ENCODE measurements at places on chromosomes 12 and 14.

DNA sequence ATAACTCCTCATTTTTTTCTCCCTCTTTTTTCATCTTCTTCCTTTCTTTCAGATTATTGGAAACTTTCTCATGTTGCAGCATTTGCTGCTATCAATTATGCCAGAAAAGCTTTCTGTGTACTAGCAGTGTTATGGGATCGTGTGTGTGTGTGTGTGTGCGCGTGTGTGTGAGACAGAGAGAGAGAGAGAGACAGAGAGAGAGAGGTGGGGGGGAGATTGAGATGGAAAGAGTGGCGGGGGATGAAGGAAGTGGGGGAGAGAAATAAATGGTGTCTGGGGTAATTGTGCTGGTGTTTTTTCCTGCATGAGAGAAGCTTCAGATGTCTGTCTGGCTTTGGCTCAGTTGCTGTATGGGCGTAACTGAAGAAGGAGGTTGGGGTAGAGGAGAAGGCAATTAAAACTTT is 268.9 kb downstream of the RAD51B start:
- no peak for DNase-seq

DNA sequence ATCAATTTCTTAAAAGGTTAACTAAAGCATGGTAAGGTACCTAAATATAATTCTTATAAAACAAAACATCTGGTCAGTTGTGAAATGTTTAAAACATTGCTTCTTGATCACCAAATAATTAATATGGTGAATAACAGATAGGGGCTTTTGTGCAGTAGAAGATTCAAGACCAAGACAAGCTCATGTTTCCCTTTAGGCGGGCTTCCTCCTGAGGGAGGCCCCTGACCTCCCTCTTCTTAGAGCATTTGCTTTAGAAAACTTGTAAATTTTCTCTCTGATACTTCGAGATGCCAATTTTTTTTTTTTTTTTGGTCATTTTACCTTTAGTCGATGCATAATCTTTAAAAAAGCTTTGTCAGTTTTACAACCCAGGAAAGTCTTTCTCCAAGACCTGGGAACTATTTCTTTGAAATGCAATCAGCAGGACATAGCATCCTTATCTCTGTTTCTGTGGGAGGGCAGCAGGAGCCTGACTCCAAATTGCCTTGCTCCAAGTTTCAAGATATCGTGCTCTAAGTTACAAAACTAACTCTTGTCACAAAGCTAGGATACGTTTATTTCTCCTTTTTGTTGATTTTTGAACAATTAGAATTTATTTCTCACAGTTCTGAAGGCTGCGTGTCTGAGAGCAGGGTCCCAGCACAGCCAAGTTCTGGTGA is 66.6 kb upstream of the BICD1 start:
- DNase-seq: no peak

DNA sequence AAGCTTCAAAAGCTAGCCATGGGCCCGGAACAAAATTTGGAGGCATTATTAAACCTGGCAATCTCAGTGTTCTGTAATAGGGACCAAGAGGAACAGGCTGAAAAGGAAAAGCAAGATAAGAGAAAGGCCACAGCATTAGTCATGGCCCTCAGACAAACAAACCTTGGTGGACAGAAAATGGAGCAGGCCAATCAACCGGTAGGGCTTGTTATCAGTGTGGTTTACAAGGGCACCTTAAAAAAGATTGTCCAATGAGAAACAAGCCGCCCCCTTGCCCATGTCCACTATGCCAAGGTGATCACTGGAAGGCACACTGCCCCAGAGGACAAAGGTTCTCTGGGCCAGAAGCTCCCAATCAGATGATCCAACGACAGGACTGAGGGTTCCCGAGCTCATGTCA is 653.9 kb upstream of the TMEM132C start:
- no peak for DNase-seq

- DNase-seq: peak; percentile 35
These were observed 92.7 kb downstream of the LRRC74A start for GRCh38 chr14:76918782-76919394.

GRCh38 chr12:94740601-94741362 is 90.4 kb upstream of the TMCC3 start:
- DNase-seq: no peak

DNA sequence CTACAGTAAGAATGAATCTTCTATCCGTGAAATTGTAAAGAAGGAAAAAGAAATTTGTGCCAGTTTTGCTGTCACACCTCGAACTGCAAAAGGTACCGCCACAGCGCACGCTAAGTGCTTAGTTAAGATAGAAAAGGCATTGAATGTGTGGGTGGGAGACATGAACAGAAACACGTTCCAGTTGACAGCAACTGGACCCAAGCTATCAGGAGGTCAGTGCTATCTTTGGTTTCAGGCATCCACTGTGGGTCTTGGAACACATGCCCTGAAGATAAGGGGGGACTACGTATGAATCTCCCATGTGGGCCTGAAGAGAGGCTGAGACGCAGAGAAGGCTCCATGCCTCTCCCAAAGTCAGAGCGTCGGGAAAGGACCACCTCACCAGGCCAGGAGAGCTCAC is 9.8 kb downstream of the IFFO1 start:
- DNase-seq: no peak

DNA sequence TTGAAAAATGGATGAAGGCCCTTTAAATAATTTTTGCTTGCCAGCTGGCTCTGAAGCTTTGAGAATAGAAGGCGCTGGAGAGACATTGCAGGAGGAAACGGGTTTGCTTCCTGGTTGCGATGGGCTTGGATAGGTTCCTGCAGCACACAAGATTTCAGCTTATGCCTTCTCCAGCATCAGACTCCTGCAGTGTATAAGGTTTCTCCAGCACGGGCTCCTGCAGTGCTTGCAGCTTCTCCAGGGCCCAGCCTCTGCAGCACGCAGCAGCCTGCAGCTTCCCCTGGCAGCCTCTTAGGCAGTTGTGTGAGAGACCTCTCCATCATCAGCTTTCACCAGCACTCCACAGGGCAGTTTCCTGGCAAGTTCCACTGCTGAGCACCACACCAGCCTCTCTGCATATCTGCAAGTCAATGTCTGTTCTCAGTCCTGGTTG is 78.7 kb upstream of the ZDHHC17 start:
- no peak for DNase-seq

- no peak for DNase-seq
These were observed 53.9 kb downstream of the DPF3 start for GRCh38 chr14:72839753-72840607.
